ENCODE measurements at places on chromosomes 3 and 15.

GRCh38 chr3:196008929-196009328, 73.0 kb downstream of the TFRC start:
- DNase-seq: no peak

DNA sequence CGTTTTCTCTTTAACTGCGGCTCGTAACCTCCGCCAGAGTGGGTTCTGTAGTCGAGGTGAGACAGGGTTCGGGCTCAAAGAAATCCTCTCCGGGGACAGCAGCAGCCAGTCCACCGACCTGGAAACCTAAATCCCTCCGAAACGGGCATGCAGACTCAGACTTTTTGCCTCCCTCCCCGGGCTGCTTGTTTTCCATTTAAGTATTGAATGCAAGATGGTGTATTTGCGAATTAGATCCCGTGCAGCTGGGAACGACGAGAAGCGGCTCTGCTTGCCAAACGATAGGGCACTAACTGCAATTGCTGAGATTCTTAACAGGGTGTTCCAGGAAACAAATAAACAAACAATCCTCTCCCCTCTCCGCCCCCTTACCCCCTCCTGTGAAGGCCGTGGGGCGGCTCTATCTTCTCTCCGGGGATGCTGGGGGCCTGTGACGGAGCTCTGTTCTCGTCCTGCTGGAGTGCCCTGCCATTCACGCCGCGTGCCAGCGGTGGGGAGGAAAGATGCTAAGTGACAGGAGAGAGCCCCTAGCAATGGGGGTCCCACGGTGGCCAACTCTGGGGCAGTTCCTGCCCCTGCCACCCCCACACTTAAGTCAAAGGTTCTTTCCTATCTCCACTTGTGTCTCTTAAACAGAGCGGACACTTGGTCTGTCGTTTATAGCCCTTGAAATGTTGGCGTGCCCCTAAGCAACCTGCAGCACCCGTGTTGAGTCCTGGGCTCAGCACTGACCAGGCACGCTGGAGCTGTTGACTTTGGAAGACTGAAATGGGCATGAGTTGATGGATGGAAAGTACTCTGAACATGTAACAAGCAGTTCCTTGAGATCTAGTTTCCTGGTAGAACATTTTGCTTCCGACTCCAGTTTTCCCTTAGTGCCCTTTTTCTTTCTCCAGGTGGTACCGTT, 1.3 kb upstream of the ETV5 start:
- DNase-seq: no peak

DNA sequence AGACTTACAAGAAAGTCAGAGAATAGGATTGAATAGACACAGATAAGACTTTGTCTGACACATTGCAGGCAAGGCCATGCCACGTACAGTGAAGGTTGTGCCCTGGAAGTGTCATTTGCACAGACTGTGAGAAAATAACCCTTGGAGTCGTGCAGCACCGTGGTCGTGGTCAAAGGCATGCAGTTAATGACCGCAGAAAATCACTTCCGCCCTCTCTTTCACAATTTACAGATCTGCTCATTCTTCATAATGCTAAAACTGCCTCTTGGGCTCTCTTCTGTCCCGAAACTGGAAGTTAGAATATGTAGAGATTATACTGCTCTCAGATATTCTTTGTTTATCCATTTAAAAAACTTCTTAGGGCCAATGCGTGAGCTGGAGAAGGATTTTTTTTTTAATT, 73.2 kb upstream of the CTXND1 start:
- no peak for DNase-seq

- no peak for DNase-seq
Observed at GRCh38 chr3:177746337-177746933, 549.2 kb upstream of the TBL1XR1 start.

DNA sequence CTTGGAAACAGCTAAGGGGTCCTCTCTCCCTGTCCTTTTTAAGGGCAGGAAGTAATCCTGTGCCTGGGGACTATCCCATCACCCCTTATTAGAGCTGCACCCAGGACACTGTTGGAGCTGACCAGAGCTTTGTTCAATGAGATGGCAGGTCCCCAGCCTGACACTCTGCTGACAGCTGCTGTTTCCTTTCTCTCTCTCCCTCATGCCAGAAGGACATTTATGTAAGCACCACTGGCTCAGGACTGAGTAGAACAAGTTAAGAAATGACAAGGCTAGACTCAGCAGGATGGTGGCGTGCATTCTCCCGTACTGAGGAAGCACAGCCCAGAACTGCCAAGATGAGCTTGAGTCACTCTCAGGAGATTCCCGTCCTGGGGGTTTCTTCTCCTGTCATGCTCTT, 17.3 kb downstream of the GJD2 start:
- DNase-seq: no peak

- DNase-seq: no peak
Observed at GRCh38 chr3:175585898-175586297, 726.8 kb downstream of the NAALADL2 start.

GRCh38 chr3:140758791-140759444, 81.1 kb downstream of the TRIM42 start:
- no peak for DNase-seq

- DNase-seq: no peak
Observed at GRCh38 chr3:65625305-65625704, 413.4 kb downstream of the MAGI1 start.

- no peak for DNase-seq
Observed at GRCh38 chr3:14478956-14479550, 61.1 kb downstream of the GRIP2 start.

DNA sequence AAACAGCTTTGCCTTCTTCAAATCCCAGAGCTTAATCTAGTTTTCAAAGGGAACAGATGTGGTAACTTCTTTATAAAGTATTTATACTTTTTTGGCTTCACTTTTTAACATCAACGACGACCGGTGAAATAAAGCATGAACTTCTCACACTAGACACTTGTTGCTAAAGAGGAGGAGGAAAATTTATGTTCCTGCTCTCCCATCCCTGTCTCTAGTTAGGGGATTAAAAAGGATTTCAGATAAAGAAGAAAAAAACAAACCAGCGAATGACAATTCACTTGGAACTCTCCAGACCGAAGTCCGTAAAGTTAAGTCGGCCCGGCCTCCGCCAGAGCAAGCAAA, 672 bp downstream of the NEDD4 start:
- DNase-seq: no peak

DNA sequence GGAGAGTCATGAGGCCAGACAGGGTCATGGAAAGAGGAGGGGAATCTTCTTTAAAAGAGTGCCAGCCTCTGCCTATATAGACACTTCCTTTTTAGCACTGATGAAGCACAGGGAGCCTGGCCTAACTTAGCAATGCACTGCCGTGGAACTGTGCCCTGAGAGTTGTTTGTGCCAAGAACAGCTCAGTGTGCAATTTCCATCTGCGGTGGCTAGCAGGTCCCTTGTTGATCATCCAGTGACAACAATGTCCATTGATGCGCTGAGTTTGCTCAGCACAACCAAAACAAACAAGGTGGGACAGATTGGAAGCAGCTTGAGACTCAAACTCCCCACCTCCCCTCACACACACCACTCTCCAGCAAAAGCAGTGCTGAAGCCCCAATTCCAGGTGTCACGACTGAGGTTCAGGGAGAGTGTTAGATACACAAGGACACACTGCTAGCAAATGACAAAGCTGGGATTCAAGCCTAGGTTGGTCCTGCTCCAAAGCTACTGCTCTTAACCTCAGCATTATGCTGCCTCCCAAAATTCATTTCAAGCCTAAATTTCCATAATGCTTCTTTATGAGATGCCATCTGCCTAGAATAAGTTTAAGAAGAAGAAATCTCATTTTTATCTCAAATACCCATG, 316.6 kb upstream of the UBE2E2 start:
- no peak for DNase-seq

DNA sequence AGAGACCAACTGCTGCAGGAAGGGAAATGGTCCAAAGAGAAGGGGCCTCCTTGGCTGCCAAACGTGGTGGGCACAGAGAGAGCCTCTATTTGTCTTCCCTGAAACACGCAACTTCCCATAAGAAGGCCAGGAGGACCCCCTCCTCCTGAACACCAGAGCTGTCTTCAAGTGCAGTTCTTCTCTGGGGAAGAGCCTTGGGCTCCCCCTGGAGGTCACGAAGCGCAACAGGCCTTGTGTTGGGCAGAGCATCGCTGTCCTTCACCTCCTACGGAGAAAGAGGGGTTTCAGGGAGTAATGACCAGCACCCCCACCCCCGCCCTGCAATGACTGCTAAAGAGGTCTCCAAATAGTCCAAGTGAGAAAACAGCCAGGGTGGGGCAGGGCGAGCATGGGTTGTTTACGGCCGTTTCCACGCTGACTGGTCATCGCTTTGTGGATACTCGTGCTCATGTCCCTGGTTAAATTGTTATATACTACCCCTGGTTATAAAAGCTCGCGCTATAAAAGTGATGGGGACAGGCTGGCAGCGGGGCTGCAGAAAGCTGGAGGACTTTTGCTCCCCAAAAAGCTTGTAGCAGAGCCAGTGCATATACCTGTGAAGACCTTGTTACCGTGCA, 397.5 kb upstream of the ATP10A start:
- DNase-seq: no peak

- DNase-seq: no peak
Observed at GRCh38 chr15:80459380-80459779, 55.2 kb downstream of the ARNT2 start.

DNA sequence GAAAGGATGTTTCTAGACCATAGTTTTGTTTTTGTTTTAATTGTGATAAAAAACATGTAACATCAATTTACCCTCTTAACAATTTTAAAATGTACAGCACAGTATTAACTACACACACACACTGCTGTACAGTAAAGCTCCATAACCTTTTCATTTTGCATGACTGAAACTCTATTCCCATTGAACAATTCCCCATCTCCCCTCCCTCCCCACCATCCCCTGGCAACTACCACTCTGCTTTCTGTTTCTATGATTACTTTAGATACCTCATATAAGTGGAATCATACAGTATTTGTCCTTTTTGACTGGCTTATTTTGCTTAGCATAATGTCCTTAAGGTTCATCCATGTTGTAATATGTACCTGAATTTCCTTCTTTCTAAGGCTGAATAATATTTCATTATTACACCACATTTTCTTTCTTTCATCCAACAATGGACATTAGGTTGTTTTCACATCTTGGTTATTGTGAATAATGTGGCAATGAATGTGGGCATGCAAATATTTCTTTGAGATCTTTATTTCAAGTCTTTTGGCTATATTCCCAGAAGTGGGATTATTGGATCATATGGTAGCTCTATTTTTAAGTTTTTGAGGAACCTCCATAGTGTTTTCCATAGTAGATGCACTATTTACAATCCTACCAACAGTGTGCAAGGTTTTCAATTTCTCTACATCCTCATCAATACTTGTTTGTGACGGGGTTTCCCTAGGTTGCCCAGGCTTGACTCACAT, 10.7 kb downstream of the CHST14 start:
- DNase-seq: no peak

- no peak for DNase-seq
Observed at GRCh38 chr15:71658036-71658435, 152.3 kb upstream of the NR2E3 start.

GRCh38 chr3:128112357-128112968, 11.1 kb downstream of the RUVBL1 start:
- no peak for DNase-seq

DNA sequence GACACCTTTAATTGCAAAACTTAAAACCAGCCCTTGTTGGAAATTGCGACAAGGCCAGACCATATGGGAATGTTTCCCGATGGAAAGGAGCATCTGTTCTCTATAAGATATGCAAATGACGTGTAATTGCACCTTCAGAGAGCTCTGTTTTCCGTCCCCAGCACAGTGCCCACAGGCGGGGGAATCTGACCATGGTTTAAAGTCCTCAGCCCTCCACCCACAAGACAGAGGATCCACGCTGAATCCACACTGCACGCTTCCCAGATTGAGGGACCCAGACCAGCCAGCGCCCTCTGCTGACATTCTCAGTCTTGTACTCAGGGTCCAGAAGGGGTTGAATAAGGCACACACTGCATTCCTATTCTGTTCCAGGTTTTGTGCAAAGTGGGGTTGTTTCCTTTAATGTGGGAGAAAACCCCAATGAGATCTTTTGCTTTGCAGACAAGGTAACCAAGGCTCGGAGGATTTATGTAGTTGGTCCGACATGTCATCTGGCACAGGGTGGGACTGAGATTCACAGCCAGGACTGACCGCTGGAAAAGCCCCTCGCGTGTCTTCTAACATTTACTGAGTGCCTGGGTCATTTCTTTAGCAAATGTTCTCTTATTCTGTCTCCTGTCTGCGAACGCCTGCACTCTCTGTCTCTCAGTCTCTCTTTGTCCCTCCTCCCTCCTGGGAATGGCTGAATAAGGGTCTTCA, 36.8 kb upstream of the KLHL25 start:
- no peak for DNase-seq

DNA sequence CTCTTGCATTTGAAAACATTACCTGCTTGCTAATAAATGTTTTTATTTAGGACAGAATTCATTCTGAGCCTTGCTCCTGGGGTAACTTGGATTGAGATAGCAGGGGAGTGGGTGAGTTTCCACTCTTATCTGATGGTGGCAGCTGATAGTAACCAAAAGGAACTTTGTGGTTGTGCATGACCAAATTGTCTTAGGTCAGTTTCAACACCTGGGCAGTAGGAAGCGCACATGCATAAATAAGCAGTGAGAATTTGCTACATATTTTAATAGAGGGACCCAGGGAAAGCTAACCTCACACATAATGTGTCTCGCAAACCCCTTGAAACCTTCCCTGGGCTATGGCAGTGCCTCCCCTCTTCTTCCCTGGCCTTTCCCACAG, 65.4 kb upstream of the XCR1 start:
- DNase-seq: no peak

- no peak for DNase-seq
Observed at GRCh38 chr3:189393598-189393997, 221.8 kb downstream of the TPRG1 start.

DNA sequence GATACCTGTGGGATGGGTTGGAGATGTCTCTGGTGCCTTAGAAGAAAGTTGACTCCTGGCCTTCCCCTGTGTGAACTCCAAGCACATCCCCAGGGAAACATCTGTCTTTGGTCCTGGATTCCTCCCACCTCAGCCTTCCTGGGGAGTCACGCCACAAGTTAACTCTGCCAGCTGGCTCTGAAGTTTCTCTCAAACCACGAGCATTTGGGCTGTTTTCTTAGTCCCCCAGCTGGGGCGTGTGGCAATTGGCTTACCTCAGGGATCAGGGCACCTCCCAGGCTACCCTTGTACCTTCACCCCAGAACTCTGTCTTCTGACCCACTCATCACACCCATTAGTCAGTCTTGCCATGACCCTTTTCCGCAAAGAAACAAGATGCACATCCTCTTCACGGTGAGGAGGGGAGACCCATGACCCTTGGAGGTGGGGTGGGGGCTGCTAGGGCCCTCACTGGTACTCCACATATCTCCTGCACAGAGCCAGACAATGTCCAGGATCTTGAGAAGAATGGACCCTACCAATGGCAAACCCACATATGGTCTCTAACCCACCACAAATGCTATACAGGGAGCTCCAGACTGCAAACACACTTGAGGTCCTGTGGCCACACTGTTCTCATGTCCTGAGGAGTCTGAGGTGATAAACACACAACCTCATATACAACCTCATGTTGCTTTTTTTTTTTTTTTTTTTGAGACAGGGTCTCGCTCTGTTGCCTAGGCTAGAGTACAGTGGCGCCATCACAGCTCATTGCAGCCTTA, 3.9 kb downstream of the NEIL1 start:
- no peak for DNase-seq
